ENCODE measurements at places on chromosomes 1 and 21. TPM values are rescaled to one million over a fixed set of nuclear protein-coding genes. Genes with fewer than 3 reads are reported as not detected.

- no peaks in the 10 kb centered on the region for H3K27me3 ChIP-seq
- peaks cover 23% of the 10 kb centered on the region for H3K4me1 ChIP-seq
- peak overlapping the region; percentile 68 for H3K27ac ChIP-seq
- H3K4me3 ChIP-seq: peak overlapping the region; percentile 51
- DNase-seq: peak; percentile 92
Measured at GRCh38 chr1:111592389-111593361, 26.9 kb upstream of the RAP1A start.

DNA sequence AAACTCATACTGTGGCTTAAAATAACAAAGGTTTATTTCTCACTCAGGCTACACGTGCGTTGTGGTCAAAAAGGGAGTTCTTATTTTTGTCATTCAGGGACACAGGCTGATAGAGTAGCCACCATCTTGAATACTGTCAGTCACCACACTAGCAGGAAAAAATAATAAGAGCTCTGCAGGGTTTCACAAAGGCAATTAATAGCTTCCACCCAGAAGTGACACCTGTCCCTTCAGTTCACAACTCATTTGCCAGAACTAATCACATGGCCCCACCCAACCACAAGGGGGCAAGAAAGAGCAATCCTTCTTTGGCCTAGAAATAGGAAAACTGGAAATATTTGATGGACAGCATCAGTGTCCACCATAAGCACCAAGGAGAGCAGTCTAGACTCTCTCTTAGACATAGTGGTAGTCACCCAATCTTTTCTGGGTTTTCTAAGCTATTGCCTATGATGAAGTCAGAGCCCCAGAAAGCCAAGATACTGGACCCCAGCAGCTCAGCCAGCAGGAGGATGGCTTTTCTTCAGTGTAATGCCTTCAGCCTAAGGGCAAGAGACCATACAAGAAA, 8.2 kb downstream of the HAPLN2 start:
- peaks cover 66% of the 10 kb centered on the region for H3K27me3 ChIP-seq
- no peaks in the 10 kb centered on the region for H3K36me3 ChIP-seq
- no peaks in the 10 kb centered on the region for H3K4me1 ChIP-seq
- H3K4me3 ChIP-seq: no peak overlapping the region
- no peak overlapping the region for H3K27ac ChIP-seq

DNA sequence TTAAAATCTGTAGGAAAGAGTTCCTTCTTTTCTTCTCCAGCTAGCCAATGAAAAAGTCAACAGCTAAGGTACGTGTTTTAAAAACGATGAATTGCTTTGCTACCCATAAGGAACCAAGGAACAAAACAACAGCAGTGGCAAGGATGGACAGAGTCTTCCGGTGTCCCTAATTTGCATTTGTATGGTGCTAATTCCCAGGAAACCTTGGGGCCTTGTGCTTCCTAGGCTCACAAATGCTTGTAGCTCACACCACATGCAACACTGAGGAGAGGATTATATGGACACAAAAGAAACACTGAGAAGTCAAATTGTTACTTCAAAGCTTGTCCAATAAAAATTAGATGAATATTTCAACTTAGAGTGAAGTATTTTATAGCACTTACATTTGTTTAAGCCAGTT, 1.8 kb upstream of the PGBD5 start:
- H3K27ac ChIP-seq: no peak overlapping the region
- H3K36me3 ChIP-seq: no peaks in the 10 kb centered on the region
- peaks cover 29% of the 10 kb centered on the region for H3K27me3 ChIP-seq
- H3K4me1 ChIP-seq: no peaks in the 10 kb centered on the region

DNA sequence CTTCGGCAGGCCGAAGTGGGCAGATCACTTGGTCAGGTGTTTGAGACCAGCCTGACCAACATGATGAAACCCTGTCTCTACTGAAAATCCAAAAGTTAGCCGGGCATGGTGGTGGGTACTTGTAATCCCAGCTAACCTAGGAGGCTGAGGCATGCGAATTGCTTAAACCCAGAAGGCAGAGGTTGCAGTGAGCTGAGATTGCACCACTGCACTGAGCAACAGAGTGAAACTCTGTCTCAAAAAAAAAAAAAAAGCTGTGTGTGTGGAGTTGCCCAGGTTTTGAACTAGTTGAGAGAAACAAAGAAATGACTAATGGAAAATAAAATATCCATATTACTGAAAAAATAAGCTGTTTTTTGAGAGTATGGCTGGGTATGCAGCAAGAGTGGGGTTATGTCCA, 100.2 kb downstream of the GTF2B start:
- H3K27me3 ChIP-seq: no peaks in the 10 kb centered on the region
- no peaks in the 10 kb centered on the region for H3K4me1 ChIP-seq
- peak overlapping the region; percentile 31 for H3K27ac ChIP-seq
- H3K4me3 ChIP-seq: no peak overlapping the region

ZSWIM5 gene
- polyA plus RNA-seq: 0.08 TPM
